ENCODE measurements at places on chromosomes 6 and 20.

DNA sequence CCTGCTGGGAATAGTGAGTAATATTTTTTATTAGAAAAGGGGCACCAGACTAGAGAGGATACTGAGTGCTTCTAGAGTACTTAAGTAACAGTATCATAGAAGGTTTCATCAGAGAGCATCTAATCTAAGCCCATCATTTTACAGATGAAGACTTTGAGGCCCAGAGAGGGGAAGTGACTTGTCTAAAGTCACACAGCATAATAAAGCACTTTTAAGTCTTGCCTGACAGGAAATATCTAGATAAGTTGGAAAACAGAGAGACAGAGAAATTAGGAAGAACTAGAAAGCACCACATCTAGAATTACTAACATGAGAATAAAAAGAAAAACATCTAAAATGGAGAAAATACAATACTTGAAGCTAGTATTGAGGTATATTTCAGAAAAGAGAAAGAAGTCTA, 6.0 kb downstream of the HLA-DMA start:
- H3K4me1 ChIP-seq, result peaks cover 87% of the 10 kb centered on the region
- H3K27me3 ChIP-seq, result no peaks in the 10 kb centered on the region
- peaks cover 23% of the 10 kb centered on the region for H3K36me3 ChIP-seq
- H3K27ac ChIP-seq, result peak overlapping the region; percentile 90
- no peak for DNase-seq
- H3K4me3 ChIP-seq, result peak overlapping the region; percentile 57

GRCh38 chr6:41028561-41029412, 10.2 kb downstream of the UNC5CL start:
- peaks cover 29% of the 10 kb centered on the region for H3K4me1 ChIP-seq
- H3K27me3 ChIP-seq, result no peaks in the 10 kb centered on the region
- no peak overlapping the region for H3K27ac ChIP-seq
- H3K36me3 ChIP-seq, result no peaks in the 10 kb centered on the region

GRCh38 chr6:63742060-63742459, 106.5 kb downstream of the PHF3 start:
- no peak for DNase-seq
- no peak overlapping the region for H3K4me3 ChIP-seq
- no peaks in the 10 kb centered on the region for H3K36me3 ChIP-seq
- H3K27ac ChIP-seq, result no peak overlapping the region
- no peaks in the 10 kb centered on the region for H3K4me1 ChIP-seq

DNA sequence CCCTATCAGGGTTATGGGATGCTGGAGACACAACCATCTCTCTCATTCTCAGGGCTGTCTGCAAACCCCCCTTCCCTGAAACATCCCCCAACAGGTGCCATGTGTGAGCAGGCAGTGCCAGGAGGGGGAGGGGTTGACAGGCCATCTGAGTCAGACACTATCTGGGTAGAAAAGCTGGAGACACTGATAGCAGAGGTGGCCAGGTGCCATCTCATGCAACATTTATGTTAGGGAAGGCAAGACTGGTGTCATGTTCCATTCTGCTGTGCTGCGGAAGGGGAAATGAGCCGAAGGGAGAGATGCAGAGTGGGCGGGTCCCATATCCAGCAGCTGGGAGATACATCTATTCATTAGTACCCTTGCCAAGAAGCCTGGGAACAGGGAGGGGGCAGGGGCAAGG, 3.5 kb downstream of the LHFPL5 start:
- H3K4me3 ChIP-seq, result no peak overlapping the region
- H3K36me3 ChIP-seq, result no peaks in the 10 kb centered on the region
- DNase-seq, result no peak
- no peak overlapping the region for H3K27ac ChIP-seq
- H3K4me1 ChIP-seq, result peaks cover 8% of the 10 kb centered on the region

- H3K36me3 ChIP-seq, result no peaks in the 10 kb centered on the region
- H3K27ac ChIP-seq, result no peak overlapping the region
- H3K4me1 ChIP-seq, result peaks cover 58% of the 10 kb centered on the region
- no peaks in the 10 kb centered on the region for H3K27me3 ChIP-seq
- DNase-seq, result no peak
Measured at GRCh38 chr20:62061851-62062423, 3.7 kb downstream of the TAF4 start.

- DNase-seq, result no peak
- no peak overlapping the region for H3K4me3 ChIP-seq
- no peaks in the 10 kb centered on the region for H3K27me3 ChIP-seq
- no peaks in the 10 kb centered on the region for H3K36me3 ChIP-seq
Measured at GRCh38 chr6:79045966-79046365, 32.1 kb downstream of the PHIP start.

GRCh38 chr6:17212546-17213371, 68.4 kb upstream of the RBM24 start:
- no peak overlapping the region for H3K27ac ChIP-seq
- no peaks in the 10 kb centered on the region for H3K4me1 ChIP-seq
- no peak for DNase-seq
- no peak overlapping the region for H3K4me3 ChIP-seq
- H3K36me3 ChIP-seq, result no peaks in the 10 kb centered on the region

DNA sequence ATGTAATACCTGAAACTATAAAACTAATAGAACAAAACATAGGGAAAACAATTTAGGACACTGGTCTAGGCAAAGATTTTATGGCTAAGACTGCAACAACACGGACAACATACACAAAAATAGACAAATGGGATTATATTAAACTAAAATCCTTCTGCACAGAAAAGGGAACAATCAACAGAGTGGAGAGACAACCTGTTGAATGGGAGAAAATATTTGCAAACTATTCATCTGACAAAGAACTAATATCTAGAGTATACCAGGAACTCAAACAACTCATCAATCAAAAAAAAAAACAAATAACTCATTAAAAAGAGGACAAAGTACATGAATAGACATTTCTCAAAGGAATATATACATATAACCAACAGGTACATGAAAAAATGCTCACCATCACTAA, 174.5 kb downstream of the FNDC1 start:
- no peak overlapping the region for H3K4me3 ChIP-seq
- H3K27ac ChIP-seq, result no peak overlapping the region
- H3K36me3 ChIP-seq, result peaks cover 17% of the 10 kb centered on the region
- no peak for DNase-seq
- H3K4me1 ChIP-seq, result no peaks in the 10 kb centered on the region

GRCh38 chr6:12884983-12885382, 168.4 kb downstream of the PHACTR1 start:
- H3K4me1 ChIP-seq, result no peaks in the 10 kb centered on the region
- no peaks in the 10 kb centered on the region for H3K36me3 ChIP-seq
- DNase-seq, result no peak
- no peak overlapping the region for H3K4me3 ChIP-seq
- H3K27ac ChIP-seq, result no peak overlapping the region

DNA sequence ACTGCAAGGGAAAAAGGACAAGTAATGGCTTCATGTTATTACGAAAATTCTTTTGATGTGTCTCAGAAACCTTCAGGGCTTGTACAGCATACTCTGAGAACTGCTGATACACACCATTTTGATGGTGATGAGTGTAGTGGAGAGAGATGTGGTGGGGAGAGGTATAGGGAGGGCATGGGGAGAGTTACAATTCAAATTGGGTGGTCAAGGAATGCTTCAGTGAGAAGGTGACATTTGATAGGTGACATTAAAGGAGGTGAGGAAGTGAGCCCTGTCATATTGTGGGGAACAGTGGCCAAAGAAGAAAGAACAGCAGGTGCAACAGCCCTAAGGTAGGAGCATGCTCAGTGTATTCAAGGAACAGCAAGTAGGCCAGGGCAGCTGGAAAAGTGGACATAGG, 318.9 kb downstream of the CLIC5 start:
- DNase-seq, result no peak
- no peak overlapping the region for H3K27ac ChIP-seq
- H3K27me3 ChIP-seq, result no peaks in the 10 kb centered on the region
- no peaks in the 10 kb centered on the region for H3K36me3 ChIP-seq
- H3K4me3 ChIP-seq, result no peak overlapping the region
- H3K4me1 ChIP-seq, result peaks cover 10% of the 10 kb centered on the region

- H3K4me3 ChIP-seq, result no peak overlapping the region
- H3K27me3 ChIP-seq, result no peaks in the 10 kb centered on the region
- no peak for DNase-seq
- H3K36me3 ChIP-seq, result no peaks in the 10 kb centered on the region
Measured at GRCh38 chr6:126826166-126826714, 292.2 kb upstream of the RSPO3 start.

- H3K27me3 ChIP-seq, result no peaks in the 10 kb centered on the region
- H3K4me3 ChIP-seq, result no peak overlapping the region
- no peaks in the 10 kb centered on the region for H3K36me3 ChIP-seq
- H3K4me1 ChIP-seq, result no peaks in the 10 kb centered on the region
- no peak for DNase-seq
Measured at GRCh38 chr6:164924674-164925073, 384.7 kb downstream of the C6orf118 start.

- no peak for DNase-seq
- H3K4me1 ChIP-seq, result no peaks in the 10 kb centered on the region
- peaks cover 5% of the 10 kb centered on the region for H3K36me3 ChIP-seq
- H3K27ac ChIP-seq, result no peak overlapping the region
- H3K4me3 ChIP-seq, result no peak overlapping the region
- H3K27me3 ChIP-seq, result no peaks in the 10 kb centered on the region
Measured at GRCh38 chr6:54294965-54295532, 13.2 kb upstream of the TINAG start.

DNA sequence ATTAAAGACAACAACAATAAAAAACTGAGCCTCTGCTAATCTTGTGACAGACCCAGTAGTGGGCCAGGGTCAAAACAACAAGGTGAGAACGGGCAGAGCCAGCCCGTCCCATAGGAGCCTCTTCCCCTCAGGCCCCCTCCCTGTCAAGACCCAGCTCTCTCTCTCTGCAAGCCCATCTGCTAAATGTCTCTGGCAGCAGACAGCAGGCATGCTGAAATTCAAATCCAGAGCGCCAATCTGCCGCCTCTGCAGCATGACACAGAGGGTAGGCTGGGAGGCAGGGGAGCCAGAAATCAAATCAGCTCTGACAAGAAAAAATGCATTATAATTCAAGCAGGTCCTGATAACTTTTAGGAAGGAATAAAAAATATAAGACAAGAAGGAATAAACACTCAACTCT, 26.3 kb downstream of the METTL24 start:
- no peaks in the 10 kb centered on the region for H3K4me1 ChIP-seq
- H3K4me3 ChIP-seq, result no peak overlapping the region
- no peaks in the 10 kb centered on the region for H3K36me3 ChIP-seq

DNA sequence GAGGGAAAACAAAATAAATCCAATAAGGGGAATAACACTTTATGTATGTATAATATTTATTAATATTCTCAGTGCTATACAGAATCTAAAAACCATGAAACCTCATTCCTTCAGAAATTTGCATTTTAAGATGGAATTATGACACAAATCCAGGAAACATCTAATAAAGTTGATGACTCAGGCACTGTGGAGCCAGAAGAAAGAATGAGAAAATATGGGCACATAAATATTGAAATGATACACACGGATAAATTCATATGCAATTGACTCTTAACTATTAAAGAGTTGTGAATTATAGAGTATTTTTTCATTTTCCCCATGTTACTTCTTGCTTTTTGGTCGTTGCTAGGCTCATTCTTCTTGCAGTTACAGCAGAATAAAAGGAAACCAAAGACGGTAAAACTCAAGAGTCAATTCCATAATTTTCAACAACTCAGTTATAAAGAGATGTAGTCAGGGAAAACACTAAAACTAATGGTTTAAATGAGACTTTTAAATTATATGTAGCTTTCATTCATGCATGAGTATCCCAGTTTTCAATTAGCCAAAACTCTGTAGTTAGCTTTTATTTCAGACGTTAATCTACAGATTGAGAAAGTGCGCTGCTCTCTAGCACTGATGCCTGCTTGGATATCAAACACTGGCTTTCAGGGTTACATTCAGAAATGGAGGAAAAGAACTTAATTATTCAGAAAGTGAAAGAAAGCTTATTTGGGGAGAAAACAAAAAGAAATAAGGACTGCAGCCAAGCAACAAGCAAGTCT, 95.4 kb downstream of the ADGRB3 start:
- H3K27me3 ChIP-seq, result no peaks in the 10 kb centered on the region
- no peak overlapping the region for H3K27ac ChIP-seq
- DNase-seq, result no peak

GRCh38 chr6:170407200-170407599, 100.6 kb downstream of the FAM120B start:
- H3K4me1 ChIP-seq, result peaks cover 6% of the 10 kb centered on the region
- no peak overlapping the region for H3K4me3 ChIP-seq
- no peak overlapping the region for H3K27ac ChIP-seq
- H3K36me3 ChIP-seq, result peaks cover 45% of the 10 kb centered on the region

DNA sequence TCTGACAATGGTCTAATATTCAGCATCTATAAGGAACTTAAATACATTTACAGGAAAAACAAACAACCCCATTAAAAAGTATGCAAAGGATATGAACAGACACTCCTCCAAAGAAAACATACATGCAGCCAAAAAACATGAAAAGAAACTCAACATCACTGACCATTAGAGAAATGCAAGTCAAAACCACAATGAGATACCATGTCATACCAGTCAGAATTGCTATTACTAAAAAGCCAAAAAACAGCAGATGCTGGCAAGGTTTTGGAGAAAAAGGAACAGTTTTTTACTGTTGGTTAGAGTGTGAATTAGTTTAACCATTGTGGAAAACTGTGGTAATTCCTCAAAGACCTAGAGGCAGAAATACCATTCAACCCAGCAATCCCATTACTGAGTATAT, 339.0 kb upstream of the ADGRB3 start:
- no peaks in the 10 kb centered on the region for H3K4me1 ChIP-seq
- H3K27ac ChIP-seq, result no peak overlapping the region
- no peak for DNase-seq
- no peak overlapping the region for H3K4me3 ChIP-seq

DNA sequence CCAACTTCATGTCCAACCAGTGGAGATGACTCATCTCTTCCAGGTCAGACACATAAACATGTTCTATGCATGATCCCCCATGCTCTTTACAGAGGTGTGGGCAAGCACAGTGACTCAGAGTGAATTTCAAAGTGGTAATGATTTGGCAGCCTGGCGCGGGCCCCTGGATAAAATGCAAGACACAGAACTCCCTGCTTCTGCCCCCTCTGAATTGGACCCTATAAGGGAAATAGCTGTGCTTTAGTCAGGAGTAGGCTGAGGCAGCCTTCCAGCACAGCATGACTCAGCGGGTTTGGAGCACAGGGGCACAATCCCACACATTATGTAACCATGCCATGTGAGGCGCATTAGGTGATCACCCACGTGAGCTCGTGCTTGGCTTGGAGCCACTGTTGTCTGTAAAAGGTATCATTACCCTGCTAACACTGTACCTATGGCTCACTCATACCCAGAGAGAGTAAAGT, 127.4 kb downstream of the C6orf118 start:
- no peaks in the 10 kb centered on the region for H3K4me1 ChIP-seq
- no peak for DNase-seq
- H3K4me3 ChIP-seq, result no peak overlapping the region
- no peaks in the 10 kb centered on the region for H3K27me3 ChIP-seq
- H3K36me3 ChIP-seq, result no peaks in the 10 kb centered on the region

GRCh38 chr6:154792761-154793160, 59.5 kb downstream of the SCAF8 start:
- peaks cover 35% of the 10 kb centered on the region for H3K36me3 ChIP-seq
- no peaks in the 10 kb centered on the region for H3K27me3 ChIP-seq
- DNase-seq, result no peak

GRCh38 chr6:6007366-6008088, 802 bp upstream of the NRN1 start:
- peak overlapping the region; percentile 82 for H3K4me3 ChIP-seq
- H3K36me3 ChIP-seq, result peaks cover 8% of the 10 kb centered on the region
- peaks cover 52% of the 10 kb centered on the region for H3K27me3 ChIP-seq
- peaks cover 44% of the 10 kb centered on the region for H3K4me1 ChIP-seq
